ENCODE measurements at places on chromosomes 11 and 22.
A peak's percentile ranks its signal among the peaks of the same experiment; 100 is the strongest.

GRCh38 chr11:105670811-105671210 is 60.9 kb downstream of the GRIA4 start:
- DNase-seq: no peak

DNA sequence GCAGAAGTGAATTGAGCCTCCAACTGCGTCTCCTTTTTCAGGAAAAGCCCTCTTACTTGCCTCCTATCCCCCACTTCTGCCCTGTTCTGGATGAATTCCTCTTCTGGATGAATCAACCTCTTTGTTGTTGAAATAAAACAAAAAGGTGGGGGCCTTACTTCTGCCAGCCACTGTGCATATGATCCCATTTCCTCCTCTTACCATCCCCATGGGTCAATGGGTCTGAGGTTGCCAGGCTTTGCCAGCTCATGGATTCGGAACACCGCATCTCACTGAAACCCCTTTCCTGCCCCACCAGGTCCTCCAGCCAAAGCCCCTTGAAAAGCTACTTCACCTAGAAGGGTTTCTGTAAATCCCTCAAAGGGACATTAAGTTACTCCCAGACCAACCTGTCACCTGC is 3.7 kb upstream of the CHST1 start:
- no peak for DNase-seq

DNA sequence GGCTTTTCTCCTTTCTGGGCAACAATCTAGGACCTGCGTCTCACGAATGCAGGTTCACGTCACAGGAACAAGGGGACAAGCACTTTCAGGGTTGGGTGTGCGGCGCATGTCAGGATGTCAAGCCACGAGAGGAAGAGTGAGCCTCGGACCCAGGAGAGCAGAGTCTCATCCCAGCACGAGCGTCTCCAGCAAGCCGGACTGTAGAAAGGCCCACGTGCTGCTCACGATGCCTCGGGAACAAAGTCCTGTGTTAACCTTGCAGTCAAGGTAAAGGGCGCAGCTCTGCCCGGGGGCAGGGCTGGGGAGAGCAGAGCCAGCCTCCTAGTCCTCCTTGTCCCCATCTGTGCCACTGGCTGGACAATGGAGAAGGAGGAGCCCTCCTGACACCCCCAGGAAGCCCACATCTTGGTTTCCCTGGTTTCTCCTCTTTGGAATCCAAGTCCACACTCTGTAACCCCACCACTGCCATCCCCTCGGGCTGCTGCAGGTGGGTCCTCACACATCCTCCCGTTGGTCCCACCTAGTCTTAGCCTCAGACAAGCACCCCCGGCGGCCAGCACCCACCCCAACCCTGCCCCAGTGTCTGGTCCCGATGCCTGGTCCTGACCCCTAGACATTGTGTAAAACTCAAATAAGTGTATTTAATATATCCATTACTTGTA is 63.4 kb downstream of the CELSR1 start:
- no peak for DNase-seq

DNA sequence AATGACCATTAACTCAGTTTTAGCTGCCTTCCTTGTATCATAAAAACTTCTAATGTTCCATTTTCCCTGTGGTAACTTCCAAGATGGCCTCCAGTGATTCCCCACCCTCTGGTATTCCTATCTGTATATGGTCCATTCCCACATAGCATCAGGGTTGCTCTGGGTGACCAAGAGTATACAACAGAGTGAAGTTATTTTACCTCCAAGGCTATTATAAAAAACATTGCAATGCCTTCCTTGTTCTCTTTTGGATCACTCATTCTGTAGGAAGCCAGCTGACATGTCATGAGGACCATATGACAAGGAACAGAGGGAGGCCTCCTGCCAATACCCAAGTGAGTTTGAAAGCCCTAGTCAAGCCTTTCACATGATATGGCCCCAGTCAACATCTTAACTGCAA is 30.1 kb downstream of the ZNF280B start:
- DNase-seq: no peak

GRCh38 chr11:132802947-132803346 is 729.4 kb downstream of the OPCML start:
- no peak for DNase-seq

- DNase-seq: no peak
Observed at GRCh38 chr11:119978696-119979095, 159.2 kb downstream of the TRIM29 start.

- DNase-seq: no peak
Observed at GRCh38 chr11:6327806-6328205, 7.5 kb upstream of the CAVIN3 start.

- DNase-seq: no peak
Observed at GRCh38 chr11:10072142-10072541, 221.9 kb downstream of the SBF2 start.

- no peak for DNase-seq
Observed at GRCh38 chr22:49199224-49199623, 628.4 kb downstream of the BRD1 start.

DNA sequence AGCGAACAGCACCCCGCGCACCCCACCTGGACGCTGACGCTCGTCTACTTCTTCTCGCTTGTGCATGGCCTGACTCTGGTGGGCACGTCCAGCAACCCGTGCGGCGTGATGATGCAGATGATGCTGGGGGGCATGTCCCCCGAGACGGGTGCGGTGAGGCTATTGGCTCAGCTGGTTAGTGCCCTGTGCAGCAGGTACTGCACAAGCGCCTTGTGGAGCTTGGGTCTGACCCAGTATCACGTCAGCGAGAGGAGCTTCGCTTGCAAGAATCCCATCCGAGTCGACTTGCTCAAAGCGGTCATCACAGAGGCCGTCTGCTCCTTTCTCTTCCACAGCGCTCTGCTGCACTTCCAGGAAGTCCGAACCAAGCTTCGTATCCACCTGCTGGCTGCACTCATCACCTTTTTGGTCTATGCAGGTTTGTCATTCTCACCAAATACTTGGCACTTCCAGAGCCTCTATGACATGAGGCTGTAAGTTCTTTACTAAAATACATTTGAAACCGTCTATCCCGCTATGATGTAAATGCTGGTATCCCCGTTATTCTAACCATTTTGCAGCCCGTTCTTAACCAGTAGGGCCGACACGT is 535 bp downstream of the AQP11 start:
- DNase-seq: no peak

- DNase-seq: no peak
Observed at GRCh38 chr11:112886434-112887370, 74.5 kb upstream of the NCAM1 start.

- DNase-seq: no peak
Observed at GRCh38 chr11:66101066-66101464, 31.0 kb downstream of the PACS1 start.

DNA sequence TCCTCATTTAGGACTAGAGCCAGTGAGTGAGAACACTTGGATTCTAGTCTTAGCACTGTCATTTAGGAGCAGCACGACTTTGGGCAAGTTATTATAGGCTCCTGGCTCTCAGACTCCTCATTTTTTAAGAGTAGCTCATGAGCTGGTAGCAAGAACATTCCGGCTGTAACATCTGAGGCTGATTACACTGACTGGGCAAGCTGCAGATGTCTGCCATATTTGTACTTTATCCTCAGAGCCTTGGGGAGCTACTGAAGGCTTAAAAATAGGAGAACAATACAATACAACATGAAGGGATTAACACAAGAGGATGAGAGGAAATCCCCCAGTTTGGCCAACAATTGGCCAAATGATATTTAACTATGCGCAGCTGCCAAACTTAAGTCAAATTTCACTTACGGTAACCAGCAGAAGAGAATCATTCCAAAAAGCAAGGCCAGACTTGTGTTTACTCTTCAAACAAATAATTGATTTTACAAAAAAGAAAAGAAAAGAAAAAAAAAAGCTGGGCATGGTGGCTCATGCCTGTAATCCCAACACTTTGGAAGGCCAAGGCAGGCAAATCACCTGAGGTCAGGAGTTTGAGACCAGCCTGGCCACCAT is 113.1 kb upstream of the ARHGAP42 start:
- no peak for DNase-seq

DNA sequence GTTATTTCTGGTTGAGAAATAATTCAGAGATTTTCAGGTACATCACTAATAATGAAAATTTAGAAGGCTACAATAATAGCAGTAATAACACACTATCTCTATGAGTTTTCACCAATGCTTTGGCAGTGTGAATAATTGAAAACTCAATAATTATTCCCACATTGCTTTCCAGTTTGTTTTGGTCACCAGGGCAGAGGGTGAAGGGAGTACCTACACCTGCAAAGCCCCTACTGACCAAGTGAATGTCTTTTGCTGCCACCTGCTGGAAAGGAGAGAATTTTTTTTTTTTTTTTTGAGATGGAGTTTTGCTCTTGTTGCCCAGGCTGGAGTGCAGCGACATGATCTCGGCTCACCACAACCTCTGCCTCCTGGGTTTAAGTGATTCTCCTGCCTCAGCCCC is 3.2 kb downstream of the NELL1 start:
- no peak for DNase-seq

DNA sequence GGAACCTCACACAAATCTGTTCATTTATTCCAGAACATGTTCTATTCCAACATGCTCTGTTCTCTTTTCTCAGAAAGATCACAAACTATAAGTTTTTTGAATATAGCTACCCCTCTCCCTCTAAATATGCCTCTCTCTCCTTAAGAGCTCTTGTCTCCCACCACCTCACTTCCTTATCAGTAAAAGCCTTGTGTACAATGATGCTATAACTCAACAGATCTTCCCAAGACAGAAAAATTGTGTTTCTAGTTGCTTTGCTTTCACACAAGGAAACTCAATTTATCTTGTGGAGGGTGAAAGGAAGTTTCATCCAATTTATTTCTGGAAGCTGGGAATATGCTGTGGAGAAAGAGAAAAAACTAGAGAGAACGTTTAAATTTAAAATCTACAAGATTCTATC is 64.4 kb downstream of the FAM76B start:
- no peak for DNase-seq

DNA sequence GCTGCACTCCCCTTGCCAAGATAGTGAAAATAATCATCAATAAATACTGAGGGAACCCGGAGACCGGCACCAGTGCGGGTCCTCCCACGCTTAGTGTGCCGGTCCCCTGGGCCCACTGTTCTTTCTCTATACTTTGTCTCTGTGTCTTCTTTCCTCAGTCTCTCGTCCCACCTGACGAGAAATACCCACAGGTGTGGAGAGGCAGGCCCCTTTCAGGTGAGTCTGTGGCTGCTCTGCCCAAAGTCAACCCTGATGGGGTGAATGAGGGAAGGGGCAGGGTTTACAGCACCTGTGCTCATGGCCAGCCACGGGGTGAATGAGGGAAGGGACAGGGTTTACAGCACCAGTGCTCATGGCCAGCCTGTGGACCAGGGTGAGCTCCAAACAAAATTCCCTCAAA is 4.7 kb downstream of the BET1L start:
- DNase-seq: no peak

GRCh38 chr22:30893434-30894370 is 74.9 kb downstream of the MORC2 start:
- DNase-seq: no peak

- DNase-seq: no peak
Observed at GRCh38 chr11:95985174-95985808, 61.4 kb upstream of the MTMR2 start.

GRCh38 chr22:27637604-27638003 is 164.0 kb downstream of the MN1 start:
- DNase-seq: no peak

- DNase-seq: peak; percentile 1
Observed at GRCh38 chr11:100687630-100688395, 725 bp downstream of the ARHGAP42 start.

DNA sequence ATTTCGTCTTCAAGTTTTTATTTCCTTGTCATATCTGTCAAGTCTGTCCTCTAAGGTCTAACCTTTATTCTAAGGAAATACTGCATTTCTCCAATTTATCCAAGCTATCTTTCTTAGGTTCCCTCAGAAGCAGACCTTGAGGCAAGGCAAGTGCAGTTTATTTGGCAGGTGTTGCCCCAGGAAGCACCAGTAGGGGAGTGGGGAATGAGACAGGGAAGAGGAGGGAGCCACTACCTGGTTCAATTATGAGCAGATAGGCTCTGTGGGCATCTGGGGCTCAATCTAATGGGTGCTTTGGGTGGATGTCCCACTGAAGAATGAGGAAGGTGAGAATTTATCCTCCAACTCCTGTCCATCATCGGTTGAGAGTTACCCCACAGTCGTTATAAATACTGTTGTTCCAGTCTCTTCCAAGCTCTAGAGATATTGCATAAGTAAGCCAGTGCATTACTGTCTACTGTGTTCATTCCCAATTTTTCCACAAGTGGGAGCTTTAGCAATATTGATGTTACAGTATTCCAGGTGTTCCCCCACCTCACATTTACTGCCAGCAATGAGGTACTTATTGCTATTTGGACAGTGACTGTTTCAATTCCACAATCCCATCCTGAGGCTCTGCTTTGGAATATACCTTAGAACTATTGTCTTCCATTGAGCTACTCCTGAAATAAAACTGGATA is 154.9 kb upstream of the CEP126 start:
- no peak for DNase-seq

DNA sequence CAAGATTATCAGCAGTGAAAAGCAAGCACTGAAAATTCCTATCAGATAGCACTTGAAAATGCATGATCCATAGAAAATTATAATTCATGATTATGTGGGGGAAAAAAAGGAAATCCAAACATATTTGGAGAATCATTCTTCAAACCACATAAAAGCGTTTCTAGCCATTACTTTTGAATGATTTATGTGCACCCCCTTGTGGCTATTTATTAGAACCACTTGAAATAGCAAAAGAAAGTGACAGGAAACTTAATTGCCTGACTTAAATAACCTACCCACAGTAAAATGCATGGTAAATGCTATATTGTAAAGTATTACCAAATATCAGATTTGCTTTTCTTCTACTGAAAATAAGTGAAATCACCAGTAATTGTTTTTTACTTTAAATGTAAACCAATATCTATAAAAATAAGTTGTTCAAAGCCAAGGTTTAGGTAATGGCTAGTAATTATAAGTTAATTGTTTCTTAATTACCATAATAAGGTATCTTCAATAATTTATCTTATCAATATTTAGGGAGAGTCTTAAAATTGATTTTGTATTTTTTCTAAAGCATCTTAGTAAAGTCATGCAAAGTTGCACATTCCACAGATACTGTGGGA is 168.5 kb downstream of the ARHGAP42 start:
- DNase-seq: no peak

DNA sequence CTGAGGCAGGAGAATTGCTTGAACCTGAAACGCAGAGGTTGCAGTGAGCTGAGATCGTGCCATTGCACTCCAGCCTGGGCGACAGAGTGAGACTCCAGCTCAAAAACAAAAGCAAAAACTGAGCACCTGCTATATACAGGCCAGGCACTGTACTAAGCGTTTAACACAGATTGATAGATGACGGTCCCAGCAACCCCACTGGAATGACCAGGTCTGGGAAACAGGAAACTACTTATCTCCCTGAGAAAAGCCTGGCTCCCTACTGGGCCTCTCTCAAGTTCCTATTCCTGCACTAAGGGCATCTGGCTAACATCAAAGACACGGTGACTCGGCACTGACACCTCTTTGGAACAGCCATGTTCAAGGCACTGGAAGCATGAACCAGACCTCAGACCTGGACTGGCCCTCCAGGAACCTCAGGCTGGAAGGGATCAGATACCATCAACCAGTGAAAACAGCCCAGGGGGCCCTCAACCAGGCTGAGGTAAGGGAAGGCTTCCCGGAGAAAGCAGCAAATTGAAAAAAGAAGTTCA is 16.6 kb downstream of the ARAP1 start:
- no peak for DNase-seq
